Smooth muscle cell of bladder (primary cell): ENCODE measurements at places on chromosomes 12 and 14. TPM values are rescaled to one million over a fixed set of nuclear protein-coding genes. Genes with fewer than 3 reads are reported as not detected.

The SIX4 gene
- total RNA-seq: 7.7 and 7.8 TPM in 2 replicates

The CLMN gene
- total RNA-seq: 1.9 and 2.1 TPM in 2 replicates

The NANOG gene
- total RNA-seq: not detected in 2 replicates

The DPPA3 gene
- total RNA-seq: not detected in 2 replicates

The RPL41 gene
- total RNA-seq: 4,326 and 4,609 TPM in 2 replicates
